ENCODE measurements at places on chromosomes 2 and 18.

- DNase-seq: no peak
Observed at GRCh38 chr18:46337271-46337670, 233.1 kb downstream of the HAUS1 start.

DNA sequence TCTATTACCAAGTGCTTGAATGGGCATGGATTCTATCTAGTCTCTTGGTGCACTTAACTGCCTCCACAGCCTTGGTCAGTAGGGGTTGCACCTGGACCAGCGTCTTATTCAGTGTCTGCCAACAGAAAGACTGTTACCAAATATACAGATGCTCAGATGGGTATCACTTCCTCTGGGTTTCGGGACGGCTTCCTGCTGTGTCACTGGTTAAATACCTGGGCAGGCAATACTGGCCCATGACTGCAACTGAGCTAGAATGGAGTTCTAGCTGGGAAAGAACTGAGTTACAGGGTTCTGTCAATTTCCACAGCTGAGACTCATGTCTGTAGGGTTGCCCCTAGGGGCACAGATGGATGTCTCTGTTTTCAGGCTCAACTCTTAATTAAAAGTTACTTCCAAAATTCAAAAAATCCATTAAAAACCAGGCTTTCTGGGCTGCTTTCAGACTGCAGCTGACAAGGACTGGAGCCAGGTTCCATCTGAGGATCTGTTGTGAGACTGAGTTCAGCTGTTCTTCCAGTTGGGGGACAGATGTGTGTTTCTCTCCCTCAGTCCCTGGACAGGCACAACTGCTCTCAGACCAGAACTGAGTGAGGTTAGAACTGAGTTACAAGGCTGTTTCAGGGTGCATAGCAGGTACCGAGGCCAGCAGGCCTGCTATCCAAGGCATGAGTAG, 789.6 kb upstream of the SLC8A1 start:
- no peak for DNase-seq

- no peak for DNase-seq
Observed at GRCh38 chr2:164850235-164850634, 8.6 kb upstream of the COBLL1 start.

DNA sequence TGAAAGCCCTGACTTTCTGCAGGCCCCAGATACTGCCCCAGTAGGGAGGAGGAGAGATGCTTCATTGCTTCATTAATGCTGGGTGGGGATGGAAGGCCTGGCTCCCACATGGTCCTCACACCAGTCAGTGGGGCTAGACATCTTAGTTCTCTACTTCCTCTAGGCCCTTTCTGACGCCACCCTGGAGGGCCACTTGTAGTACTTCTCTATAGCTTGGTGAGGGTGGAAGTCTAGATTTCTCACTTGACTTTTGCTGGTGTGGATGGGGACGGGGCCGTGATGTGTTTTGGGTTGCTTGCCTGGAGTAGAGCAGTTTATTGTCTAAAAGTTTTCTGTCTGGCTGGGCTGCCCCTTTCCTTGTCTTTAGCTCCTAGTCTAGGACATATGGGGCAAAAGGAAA, 18.7 kb downstream of the MERTK start:
- no peak for DNase-seq

- DNase-seq: no peak
Observed at GRCh38 chr2:22801970-22802369, 583.0 kb upstream of the KLHL29 start.

GRCh38 chr2:42055573-42056514, 8.0 kb downstream of the PKDCC start:
- no peak for DNase-seq

DNA sequence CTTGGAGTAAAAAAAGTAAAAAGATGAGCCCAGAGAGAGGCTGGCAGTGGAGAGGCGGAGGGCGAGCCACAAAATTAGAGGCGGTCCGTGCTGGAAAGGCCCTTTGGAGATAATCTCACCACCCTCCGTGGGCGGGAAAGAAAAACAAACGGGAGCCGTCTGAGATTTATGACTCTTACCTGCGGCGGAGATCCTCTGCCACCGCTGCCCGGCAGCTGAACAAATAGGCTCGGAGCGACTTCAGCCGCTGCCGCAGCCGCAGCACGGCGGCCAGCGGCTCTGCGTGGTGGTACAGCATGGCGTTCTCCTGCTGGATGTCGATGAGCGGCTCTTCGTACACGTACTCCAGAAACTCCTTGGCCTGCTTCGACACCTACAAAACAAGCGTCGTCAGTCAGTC, 94.6 kb downstream of the PLEKHM3 start:
- DNase-seq: no peak

GRCh38 chr2:188786368-188786841, 187.8 kb upstream of the COL3A1 start:
- DNase-seq: no peak

DNA sequence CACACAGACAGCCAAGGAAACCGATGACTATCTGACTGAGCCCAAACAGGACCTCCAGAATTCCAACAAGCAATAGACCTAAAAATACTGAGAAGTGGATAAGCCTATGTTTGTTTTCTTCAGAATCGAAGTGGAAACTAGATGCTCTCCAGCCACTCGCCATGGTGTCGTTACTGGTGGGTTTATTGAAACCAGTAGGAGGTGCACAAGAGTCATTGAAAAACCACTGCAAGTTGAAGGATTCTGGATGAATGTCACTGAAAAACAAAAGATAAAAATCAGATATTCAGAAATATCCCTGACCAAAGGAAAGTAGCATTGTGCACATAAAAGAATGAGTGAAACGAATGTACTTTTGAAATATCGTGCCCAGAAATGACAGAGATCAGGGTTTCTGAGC, 15.3 kb downstream of the TM4SF20 start:
- DNase-seq: no peak

DNA sequence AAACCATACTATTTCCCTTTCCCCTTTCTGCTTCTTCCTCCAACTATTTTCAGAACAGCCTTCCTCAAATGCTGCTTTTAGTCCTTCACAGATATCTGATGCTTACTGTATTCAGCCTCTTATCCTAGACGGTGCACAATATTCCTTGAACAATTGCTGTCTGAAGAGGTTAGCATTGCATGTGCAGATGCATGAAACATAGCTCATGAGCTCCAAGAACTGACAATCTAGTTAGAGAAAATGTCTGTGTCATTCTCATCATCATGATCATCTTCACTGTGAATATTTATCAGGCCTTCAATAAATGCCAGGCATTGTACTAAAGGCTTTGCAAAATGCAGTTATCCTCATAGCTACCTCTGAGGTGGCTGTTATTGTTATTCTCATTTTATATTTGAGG, 190.7 kb downstream of the DNER start:
- DNase-seq: no peak

DNA sequence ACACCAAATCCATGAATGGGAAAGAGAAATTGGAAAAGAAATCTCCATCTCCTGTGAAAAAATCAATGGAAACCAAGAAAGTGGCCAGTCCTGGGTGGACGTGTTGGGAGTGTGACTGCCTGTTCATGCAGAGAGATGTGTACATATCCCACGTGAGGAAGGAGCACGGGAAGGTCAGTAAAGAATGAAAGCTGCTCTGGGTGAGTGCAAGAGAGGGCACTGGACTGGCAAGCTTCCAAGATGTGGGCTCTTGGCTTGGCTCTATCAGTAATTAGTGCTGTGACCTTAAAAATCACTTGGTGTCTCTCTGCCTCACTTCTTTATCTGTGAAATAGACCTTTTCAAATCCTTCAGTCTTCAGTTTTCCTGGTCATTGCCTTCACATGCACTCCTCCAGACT, 89.0 kb downstream of the ZNF532 start:
- no peak for DNase-seq

- DNase-seq: no peak
Observed at GRCh38 chr18:26960911-26961310, 95.4 kb upstream of the AQP4 start.

- no peak for DNase-seq
Observed at GRCh38 chr2:195779491-195779890, 122.5 kb downstream of the SLC39A10 start.

GRCh38 chr2:226037526-226037925, 638.0 kb downstream of the NYAP2 start:
- DNase-seq: no peak

- DNase-seq: no peak
Observed at GRCh38 chr18:44917216-44918141, 236.8 kb downstream of the SETBP1 start.

DNA sequence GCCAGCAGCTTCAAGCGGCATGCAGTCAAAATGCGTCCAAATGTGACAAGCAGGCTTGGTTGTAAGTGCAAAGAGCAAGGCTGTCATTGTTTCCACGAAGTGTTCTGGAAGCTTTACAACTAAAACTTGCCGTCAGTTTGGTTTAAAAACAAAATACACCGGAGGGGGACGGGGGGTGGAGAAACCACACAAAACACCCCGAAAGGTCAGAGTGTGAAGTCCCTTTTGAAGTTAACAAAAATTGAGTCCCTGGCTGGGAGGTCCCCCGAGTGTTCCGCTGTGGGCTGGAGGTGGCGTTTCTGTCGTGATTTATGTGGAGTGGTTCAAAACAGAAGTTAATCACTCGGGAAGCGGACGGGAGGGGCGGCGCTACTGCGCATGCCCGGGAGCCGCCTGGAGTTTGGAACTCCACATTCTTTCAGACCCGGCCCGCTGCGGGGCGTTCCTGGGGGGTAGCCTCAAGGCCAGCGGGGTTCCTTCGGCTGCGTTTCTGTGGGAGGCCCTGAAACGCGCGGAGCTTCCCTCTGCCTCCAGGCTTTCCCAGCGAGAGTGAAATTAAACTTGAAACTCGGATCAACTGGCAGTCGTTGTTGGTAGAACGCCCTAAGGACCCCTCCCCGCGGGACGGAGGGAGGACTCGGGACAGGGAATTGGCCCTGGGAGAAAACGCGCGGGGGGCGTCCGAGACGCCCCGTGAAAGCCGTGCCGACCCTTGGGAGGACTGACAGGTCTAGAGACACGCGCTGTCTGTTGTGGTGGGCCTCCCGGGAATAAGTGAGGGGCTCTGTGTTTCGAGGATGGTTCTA, 1.4 kb downstream of the TGIF1 start:
- DNase-seq: peak; percentile 63
